ENCODE measurements at places on chromosomes 12 and 14.
A peak's percentile ranks its signal among the peaks of the same experiment; 100 is the strongest.

DNA sequence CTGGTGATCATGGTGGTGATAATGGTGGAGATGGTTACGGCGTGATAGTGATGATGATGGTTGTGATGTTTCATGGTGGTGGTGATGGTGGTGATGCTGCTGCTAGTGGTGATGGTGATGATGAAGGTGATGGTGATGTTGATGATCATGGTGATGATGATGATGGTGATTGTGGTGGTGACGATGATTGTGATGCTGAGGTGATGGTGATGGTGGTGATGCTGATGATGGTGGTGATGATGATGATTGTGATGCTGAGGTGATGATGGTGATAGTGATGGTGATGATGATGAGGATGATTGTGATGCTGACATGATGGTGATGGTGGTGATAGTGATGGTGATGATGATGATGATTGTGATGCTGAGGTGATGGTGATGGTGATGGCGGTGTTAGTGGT, 113.2 kb upstream of the EVL start:
- DNase-seq, result no peak

- DNase-seq, result no peak
These were observed 60.1 kb upstream of the CCND2 start for GRCh38 chr12:4213471-4213870.

DNA sequence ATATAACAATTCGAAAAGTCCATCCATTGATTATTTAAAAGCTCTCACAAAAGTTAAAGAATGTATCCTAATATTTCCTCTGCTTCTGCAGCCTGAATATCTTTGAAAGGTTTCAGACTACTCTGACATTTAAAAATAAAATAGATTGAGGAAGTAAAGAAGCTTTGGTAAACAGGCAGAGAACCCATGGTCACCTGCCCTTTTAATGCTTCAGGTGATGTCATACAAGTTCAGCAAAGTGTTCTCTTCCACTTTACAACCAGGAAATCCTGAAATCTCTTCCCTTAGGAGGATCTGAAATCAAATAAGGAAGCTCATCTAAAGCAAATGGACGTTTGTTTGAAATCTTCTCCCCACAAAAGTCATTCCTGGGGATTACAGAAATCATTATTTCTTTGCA, 322.4 kb downstream of the PDZRN4 start:
- DNase-seq, result no peak

DNA sequence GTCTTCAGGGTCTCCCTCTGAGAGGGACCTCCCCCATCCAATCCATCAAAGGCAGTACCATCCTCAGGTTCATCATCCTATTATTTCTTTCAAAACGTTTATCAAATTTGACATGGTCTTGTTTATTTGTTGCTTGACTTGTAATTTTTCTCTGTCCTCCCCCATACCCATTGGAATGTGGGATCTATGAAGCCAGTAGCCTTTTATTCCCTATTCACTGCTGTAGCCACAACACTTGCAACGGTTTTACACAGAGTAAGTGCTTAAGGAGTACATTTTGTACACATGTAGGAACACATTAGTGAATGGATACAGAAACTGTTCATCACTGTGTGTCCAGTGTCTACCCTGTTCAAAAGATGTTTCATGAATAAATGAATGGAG, 41.5 kb downstream of the IGF1 start:
- no peak for DNase-seq

DNA sequence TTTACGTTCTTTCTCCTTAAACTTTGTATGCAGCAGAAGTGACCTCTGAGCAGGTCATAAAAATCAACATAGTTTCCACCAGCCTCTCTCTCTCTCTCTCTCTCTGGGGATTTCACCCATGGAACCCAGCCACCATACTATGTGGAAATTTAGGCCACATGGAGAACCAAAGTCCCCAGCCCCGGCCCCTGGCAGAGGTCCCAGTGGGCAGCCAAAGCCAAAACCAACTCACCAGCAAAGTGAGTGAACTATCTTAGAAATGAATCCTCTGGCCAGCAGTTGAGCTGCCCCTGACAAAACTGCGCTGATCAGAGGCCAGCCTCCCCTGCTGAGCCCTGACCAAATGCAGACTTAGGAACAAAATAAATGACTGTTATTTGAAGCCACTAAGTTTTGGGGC, 9.2 kb downstream of the DUSP6 start:
- peak; percentile 80 for DNase-seq

GRCh38 chr12:19074700-19075099, 54.8 kb upstream of the PLEKHA5 start:
- no peak for DNase-seq

DNA sequence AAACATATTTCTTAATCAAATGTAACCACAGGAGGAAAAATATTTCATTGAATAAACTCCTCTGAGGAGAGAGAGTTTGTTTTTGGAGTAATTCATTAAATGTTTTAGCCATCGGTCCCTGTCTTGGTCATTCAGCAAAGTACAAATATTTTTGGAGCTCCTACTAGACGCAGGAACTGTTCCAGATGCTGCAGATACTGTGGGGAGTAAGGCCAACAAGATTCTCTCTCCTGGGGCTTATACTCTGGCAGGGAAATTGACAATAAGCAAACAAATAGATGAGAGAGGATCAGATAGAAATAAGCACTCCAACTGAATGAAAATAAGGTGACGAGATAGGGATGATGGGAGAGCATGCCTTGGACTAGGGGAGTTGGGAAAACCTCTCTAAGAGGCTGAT, 264.1 kb downstream of the TTC8 start:
- no peak for DNase-seq

All from heart right ventricle (tissue), 16 donors.